Stimulated activated CD8-positive, alpha-beta memory T cell treated with anti-CD3 and anti-CD28 coated beads, Interleukin-15, amount 100 ng/mL, for 24 hours (primary cell): ENCODE measurements at places on chromosomes 6 and 20.

- no peak for DNase-seq
These were observed 6.8 kb downstream of the CNKSR3 start for GRCh38 chr6:154503658-154504057.

GRCh38 chr6:153673225-153673624 lies 365.8 kb upstream of the OPRM1 start:
- no peak for DNase-seq

DNA sequence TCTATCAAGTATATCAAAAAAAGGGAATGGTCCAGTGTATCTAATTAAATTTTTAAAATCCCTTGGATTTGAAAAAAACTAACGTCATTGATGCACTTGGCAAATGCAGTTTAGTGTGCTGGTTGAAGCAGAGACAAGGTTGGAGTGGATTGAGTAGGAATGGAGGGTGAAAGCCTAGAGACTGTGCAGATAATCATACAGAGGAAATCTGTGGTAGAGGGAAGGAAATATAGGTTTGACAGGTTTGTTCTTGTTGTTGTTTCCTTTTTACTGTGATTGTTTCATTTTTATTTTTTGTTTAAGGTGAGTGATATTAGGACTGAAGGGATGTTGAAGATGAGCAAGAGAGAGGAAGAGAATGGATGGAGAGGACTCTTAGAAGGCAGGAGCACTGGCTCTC lies 29.0 kb upstream of the L3MBTL3 start:
- no peak for DNase-seq

DNA sequence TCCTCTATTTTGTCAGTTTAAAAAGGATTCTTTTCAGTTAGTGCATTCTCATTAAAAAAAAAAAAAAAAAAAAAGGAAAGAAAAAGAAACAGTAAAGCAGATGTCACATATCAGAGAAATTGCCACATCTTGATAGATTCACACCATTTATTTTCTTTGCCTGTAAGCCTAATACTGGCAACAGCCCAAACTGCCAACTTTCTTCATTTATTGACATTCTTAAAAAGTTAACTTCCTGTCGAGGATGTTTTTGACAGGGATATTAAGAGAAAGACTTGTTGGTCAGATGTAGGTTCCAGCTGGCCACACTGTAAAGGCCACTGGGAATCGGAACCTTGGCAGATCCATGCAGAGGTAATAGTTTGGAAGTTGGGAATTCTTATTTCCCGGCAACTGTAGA lies 332.6 kb downstream of the NRN1 start:
- no peak for DNase-seq

DNA sequence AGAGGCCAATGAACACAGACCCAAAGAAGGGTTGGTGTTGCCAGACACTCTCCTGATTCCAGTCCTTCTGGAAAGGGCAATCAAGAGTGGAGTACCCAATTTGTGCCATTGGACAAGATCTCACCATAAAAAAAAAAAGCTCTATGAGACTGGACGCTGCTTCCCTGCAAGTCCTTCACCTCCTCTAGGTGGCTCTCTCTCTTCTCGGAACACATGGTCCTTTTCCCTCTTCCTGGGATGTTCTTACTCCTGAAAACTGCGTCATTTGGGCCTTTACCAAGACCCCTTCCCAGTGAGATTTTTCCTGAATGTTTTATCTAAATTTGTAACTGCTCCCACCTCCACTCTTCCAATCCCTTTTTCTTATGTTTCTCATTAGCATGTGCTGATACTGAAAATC lies 280.8 kb downstream of the FOXA2 start:
- DNase-seq: no peak

- no peak for DNase-seq
These were observed at the start of gene SERPINB6 for GRCh38 chr6:2971420-2972218. SERPINB6 (minus strand) TSS chr6:2971567; CDS start chr6:2959332, 12,235 bp downstream.

DNA sequence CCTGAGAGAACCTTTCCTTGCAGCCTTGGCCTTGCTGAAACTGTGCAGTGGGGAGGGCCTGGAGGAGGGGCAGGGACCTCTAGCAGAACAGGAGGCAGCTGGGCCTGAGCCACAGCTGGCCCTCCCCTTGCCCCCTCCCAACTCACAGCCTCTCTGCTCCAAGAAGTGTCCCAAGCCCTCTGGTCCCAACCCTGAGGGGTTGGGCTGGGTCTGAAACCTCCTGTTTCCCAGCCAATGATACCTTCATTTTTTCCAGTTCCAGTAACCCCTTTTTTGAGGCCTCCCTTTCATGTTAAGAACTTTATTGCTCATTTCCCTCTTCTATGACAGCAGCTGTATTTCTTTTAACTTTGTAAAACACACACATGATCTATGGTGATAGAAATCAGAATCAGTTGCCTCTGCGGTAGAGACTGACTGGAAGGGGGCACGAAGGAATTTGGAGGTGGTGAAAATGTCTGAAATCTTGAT lies 17.9 kb upstream of the ARMC12 start:
- DNase-seq: no peak

DNA sequence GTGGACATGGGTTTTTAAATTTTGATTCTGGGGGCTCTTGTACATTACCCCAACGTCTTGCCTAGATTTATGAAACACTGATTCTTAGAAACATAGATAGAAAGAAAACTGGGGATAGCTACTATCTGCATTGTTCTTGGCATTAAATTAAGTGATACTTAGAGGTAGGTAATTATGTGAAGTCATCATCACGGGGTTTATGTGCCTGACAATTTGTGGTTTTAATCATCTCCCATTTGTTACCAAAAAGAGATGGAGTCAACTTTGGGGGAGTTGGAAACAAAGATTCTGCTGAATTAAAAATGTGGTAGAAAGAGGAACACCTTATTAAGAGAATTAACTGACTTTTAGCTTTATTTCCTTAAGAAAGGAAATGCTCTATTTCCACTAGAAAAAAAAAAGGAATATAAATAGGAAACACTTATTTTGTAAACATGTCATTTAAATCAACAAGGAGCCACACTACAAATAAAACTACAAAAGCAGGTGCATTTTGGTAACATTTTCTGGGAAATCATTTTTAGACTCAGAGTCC lies 5.6 kb downstream of the TNFAIP3 start:
- DNase-seq: no peak

DNA sequence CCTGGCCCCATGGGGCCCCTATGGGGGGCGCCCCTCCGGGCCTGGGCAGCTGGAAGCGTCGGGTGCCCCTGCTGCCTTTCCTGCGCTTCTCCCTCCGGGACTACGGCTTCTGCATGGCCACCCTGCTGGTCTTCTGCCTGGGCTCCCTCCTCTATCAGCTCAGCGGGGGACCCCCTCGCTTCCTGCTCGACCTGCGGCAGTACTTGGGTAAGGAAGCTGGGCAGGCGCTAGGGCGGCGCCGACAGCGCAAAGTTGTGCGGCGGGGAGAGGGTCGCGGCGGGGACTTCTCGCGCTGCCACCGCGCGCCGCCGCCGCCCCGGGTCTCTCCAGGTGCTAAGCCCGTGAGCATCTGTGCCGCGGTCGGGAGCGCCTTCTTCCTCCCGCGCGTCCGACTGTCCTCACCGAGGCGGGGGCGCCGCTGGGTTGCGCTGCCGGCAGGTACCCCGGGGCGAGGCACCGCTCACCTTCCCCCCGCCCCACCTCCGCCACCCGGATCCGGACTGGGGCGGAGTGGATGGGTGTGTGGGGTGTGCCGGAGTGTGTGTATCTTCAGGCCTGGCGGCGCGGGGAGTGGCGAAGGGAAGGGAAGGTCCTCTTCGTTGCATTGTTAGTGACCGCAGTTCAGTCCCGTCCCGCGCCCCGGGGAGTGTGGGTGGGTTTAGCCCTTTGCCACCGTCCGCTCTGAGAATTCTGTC lies 788 bp downstream of the UST start:
- DNase-seq: peak; percentile 14

DNA sequence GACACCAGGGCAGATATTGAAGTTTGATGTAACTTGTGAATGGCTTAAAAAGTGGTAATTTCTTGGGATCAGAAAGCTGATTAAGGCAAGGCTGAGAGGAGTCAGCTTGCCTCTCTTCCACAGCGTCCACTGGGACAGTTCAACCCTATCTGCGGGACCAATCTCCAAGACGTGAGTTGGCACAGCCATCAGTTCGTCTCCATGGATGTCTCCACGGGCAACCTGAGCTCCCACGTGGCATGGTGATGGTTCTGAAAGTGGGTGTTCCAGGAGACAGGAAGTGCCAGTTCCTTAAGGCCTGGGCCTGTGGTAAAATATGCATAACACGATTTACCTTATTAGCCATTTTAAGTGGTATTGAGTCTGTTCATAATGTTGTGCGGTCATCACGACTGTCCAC lies 67.9 kb upstream of the BHLHE23 start:
- DNase-seq: no peak

DNA sequence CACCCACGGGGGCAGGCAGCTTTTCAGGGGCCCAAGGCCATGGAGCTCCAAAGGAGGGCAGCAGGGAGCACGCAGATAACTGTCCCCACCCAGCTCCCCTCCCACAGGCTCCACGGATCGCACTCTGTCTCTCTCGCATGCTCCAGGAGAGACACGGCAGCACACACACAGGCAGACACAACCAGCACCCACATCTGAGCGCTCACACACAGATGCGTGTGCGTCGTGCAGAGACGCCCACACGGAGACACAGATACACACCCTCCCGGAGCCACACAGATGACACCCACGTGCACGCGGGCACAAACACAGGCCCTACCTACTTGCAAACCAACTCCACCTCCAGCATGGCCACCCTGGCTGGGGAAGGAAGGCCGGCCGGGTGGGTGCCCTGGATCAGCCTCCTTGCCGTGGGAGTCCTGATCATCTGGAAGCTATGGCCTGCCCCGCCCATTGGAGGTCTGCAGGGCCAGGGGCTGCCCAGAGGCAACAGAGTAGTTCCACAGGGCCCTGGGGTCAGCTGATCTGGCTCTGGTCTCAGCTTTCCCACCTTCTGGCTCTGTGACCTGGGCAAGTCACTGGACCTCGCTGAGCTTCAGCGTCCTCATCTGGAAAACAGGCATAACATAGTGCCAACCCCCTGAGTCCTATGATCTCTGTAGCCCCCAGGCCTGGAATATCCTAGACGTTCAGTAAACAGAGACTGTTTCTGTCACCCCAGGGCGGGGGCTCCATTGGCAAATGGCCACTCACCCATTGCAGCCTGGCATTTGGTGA lies 31.5 kb downstream of the AAR2 start:
- DNase-seq: no peak

GRCh38 chr20:43916073-43916880 lies 1.6 kb downstream of the TOX2 start:
- no peak for DNase-seq

DNA sequence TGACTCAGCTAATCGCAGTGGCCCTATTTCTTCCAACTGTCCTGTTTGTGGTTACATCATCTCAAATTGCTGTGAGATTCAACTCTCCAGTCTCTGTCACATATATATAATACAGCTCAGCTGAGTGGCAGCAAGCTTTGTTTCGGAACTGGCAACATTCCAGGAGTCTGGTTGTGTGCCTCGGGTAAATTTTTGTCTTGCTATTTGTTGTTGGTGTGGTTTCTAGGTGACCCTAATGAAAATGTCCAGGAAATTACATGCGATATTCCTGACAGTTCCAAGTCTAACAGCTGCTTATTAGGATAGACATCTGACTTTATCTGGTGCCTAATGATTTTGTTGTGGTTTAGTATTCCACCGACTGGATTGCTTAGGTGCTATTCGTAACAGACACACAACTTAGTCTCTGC lies 581.8 kb downstream of the CD109 start:
- DNase-seq: no peak

- DNase-seq: no peak
These were observed 4.9 kb downstream of the PKIG start for GRCh38 chr20:44587035-44587980.

GRCh38 chr20:8946036-8946940 lies 122.6 kb upstream of the PLCB4 start:
- DNase-seq: no peak

DNA sequence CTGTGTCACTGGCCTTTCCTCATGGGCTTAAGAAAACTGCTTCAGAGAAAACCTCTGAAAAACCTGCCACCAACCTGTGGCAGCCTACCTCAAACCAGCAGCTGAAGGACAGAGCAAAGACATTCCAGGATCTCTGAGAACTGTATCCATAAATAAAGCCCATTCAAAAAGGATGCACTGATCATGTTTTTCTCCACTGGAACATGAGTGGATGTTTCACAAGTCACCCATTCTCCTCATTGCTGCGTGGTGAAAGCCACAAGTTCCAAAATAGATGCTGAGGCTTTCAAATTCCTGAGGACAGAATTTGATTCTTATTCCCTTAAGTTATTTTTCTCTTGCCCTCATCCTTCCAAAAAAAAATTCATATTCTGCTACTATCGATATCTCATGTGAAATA lies 280.6 kb downstream of the KHDC1L start:
- no peak for DNase-seq

DNA sequence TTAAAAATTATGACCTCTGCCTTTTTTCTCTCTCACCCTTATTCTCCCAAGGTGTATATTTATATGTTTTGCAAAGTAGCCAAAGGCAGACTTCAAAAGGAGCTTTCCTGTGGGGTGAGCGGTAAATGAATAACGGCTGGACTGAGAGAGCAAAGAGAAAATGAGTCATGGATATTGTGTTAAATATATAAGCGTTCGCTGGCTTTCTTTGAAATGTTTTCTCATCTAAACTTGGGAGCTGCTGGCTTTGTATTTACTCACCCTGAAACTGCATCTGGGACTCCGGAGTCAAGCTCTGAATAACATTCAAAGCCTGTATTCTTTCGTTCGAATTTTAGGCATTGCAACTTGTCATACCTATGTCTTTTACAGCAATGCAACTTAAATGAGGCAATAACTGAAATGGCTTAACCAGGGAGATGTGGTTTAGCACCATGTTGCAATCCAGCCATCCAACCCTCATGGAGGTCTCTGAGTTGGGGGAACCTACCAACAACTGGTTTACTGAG lies 32.0 kb downstream of the ATXN1 start:
- DNase-seq: no peak

- DNase-seq: no peak
These were observed 735 bp upstream of the LY6G6F start for GRCh38 chr6:31705931-31706330.

GRCh38 chr6:139534472-139535115 lies 160.1 kb upstream of the CITED2 start:
- no peak for DNase-seq

DNA sequence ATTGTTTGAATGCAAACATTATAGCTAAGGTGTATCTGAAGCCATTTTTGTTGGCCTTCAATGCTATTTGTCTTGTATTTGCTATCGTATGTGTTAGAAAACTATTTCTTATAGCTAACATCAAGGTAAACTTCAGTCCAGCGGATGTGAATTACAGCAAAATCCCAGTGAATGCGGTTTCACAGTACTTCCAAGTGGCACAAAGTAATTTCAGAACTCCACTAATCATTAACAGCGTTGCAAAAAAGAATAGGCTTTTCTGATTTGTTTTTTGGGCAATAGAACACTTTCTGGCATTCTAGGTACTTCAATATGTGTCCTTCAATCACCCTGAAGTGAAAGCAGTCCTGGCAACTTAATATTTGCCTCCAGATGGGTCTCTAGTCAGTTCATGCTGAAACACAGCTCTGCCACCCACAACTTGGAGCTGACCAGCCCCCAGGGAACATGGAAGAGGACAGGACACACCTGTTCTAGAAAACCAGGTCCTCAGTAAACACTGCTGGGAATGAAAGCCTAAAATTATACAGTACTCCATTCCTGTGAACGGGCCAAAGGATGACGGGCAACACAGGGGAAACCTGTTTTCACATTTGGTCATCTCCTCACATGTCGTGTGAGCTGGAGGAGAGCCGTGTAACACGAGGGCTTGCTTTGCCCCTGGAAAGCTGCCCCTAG lies 9.7 kb upstream of the MRPS10 start:
- no peak for DNase-seq
